Iris pigment epithelial cell (primary cell): ENCODE measurements at places on chromosomes 11 and 22.

DNA sequence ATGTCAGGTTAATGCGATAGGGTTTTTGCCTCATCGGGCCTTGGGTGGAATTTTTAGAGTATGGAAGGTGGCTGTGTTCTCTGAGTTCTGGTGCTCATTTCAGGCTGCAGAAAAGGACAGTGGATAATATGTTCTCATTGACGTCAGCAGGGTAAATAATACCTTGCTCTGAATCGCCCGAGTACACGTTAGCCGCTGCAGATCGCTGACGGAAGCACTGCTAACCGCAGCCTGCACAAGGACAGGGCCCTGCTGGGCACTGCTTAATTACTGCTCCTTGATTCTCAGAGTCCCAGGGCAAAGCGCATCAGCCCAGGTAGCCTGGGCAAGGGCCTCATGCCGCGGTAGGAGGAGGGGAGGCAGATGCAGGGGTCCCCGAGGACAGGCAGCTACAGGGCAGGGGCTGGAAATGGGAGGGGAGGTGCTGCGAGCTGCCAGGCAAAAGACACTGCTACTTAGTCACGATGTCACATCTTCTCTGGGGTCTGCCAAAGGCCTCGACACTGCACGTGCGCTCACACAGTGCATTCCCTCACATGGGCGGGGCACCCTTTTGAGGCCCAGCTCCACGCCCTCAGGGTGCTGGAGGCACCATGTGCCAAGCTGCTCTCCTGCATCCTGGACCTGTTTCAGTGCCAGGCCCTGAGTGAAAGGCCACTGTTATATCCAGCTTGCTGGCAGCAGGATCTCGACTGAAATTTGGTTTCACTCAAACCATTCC lies 35.2 kb downstream of the PPP2R1B start:
- DNase-seq: peak; percentile 91

GRCh38 chr11:105524286-105524685 lies 85.6 kb upstream of the GRIA4 start:
- DNase-seq: no peak

- DNase-seq: peak; percentile 54
Observed at GRCh38 chr22:17213976-17214375, 5.3 kb downstream of the ADA2 start.

GRCh38 chr11:66318600-66318970 lies 1.7 kb upstream of the CD248 start:
- DNase-seq: peak; percentile 63

- DNase-seq: no peak
Observed at GRCh38 chr11:75342231-75342918, 9.1 kb downstream of the ARRB1 start.

DNA sequence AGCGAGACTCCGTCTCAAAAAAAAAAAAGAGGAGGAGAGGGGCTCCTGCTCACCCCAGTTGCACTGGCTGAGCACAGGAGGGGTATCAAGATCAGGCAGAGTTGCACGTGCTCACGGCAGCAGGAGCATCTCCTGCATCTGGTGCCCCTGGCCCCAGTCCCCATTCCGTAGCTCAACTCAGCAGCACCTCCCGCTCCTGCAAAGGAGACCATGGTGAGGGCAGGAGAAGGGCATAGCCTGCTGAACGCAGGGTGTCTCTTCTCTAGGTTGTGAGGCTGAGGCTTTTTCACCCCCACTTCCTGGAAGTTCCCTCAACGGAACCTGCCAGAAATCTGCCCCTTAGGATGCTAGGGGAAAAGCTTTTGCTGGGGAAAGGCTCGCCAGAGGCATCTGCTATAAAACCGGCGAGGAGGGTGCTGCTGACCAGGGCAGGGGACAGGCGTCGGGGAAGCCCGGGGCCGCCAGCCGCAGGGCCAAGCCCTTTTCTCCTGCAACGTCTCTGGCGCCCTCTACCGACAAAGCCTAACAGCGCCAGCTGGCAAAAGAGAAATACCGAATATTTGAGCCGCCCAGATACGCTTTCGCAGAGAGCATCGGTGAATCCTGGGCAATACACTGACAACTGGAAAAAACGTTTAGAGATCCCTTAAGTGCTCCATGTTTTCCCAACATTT lies 1.0 kb upstream of the PPP6R2 start:
- DNase-seq: peak; percentile 77

- DNase-seq: no peak
Observed at GRCh38 chr11:68999093-68999747, 13.8 kb downstream of the MRGPRF start.

GRCh38 chr11:3014057-3014938 lies 22.2 kb upstream of the NAP1L4 start:
- DNase-seq: peak; percentile 17

GRCh38 chr22:45769569-45770210 lies 98.1 kb downstream of the ATXN10 start:
- no peak for DNase-seq

DNA sequence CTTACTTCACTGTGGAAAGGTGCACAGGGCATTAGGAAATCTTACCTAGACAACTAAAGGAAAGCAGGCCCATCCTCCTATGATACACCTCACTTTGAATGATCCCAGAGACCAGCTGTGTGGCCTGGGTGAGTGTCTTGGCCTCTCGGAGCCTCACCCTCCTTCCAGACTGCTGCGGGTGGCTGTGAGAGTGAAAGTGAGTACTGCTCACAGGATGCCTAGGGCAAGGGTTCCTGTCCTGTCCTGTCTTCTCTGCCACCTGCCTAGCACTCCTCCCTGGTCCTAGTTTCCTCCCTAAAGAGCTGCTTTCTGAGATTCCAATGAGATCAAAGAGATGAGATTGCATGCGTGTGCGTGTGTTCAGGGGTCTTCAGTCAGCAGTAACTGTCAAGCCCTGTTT lies 19.5 kb upstream of the ADORA2A start:
- DNase-seq: no peak

DNA sequence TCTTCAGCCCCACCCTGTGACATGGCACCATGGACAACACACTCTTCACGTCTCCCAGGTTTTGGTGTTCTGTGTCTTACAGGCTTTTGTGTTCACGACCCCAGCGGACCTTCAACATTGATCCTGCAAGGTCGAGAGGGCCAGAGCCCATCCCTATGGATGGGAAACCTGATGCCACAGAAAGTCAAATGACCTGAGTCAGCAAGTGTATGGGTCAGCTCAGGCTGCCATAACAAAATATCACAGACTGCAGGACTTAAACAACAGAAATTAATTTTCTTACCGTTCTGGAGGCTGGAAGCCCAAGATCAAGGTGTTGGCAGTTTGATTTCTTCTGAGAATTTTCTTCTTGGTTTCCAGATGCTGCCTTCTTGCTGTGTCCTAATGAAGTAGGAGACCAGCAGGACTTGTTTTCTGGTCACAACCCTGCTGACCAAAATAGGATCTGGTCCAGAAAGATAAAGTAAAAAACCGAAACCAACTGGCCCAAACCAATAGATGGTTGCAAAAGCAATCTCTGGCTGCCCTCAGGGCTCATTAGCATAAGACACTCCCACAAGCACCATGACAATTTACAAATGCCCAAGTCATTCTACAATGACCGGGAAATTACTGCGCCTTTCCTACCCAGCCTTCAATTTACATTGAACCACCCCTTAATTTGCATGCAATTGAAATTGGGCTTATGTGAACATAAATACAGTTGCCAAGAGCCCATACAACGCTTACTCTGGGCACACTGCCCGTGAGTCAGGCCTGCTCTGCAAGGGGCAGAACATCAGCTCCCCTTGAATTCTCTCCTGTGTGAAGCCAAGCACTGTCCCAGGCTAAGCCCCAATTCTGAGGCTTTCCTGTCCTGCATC lies 113.9 kb downstream of the RPS6KA4 start:
- DNase-seq: no peak

GRCh38 chr11:128695539-128696221 lies 1.8 kb downstream of the FLI1 start:
- peak; percentile 69 for DNase-seq

- DNase-seq: no peak
Observed at GRCh38 chr11:78213526-78214330, 25.0 kb downstream of the USP35 start.

- no peak for DNase-seq
Observed at GRCh38 chr11:71208011-71208774, 44.2 kb downstream of the SHANK2 start.

- no peak for DNase-seq
Observed at GRCh38 chr11:45698777-45699497, 33.5 kb upstream of the CHST1 start.

GRCh38 chr11:27116684-27117083 lies 76.1 kb downstream of the BBOX1 start:
- peak; percentile 73 for DNase-seq

GRCh38 chr22:44482776-44483175 lies 15.3 kb downstream of the RTL6 start:
- DNase-seq: peak; percentile 50

- DNase-seq: peak; percentile 9
Observed at GRCh38 chr11:78476066-78476465, 58.4 kb upstream of the GAB2 start.

GRCh38 chr22:45097061-45097460 lies 66.7 kb upstream of the NUP50 start:
- no peak for DNase-seq

GRCh38 chr22:19905347-19906276 lies 36.0 kb upstream of the COMT start:
- DNase-seq: no peak

- no peak for DNase-seq
Observed at GRCh38 chr22:45224331-45224730, 16.4 kb downstream of the KIAA0930 start.

- DNase-seq: peak; percentile 67
Observed at GRCh38 chr11:11978792-11979487, 29.5 kb downstream of the DKK3 start.

DNA sequence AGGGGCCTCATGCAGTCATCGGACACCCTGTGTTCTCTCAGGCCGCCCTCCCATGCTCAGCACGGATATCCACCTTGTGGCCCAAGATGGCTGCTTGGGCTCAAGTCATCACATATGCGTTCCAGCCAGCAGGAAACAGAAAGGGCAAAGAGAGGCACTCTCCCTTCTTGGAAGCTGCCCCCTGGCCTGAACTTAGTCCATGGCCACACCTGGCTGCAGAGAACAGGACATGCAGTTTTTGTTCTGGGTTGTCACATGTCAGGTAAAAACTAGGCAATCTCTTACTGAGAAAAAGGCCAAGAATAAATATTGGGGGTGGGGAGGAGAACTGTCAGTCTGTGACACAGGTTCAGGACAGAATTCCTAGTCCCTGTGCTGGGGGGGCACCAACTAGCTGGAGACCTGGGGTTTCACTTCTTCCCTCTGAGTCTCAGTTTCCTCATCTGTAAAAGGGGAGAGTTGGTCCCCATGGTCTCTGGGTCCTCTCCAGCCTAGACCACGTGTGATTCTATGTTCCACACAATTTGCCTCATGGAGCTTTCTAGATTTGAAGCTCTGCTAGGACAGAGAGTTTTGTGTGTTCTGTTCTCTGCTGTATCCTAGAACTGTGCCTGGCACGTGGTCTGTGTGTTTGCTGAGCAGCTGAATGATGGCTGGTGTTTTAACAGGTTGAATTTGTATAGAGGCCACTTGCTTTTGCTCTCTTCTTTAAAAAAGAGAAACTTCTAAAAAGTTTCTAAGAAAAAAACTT lies 107.2 kb upstream of the ANO1 start:
- no peak for DNase-seq

DNA sequence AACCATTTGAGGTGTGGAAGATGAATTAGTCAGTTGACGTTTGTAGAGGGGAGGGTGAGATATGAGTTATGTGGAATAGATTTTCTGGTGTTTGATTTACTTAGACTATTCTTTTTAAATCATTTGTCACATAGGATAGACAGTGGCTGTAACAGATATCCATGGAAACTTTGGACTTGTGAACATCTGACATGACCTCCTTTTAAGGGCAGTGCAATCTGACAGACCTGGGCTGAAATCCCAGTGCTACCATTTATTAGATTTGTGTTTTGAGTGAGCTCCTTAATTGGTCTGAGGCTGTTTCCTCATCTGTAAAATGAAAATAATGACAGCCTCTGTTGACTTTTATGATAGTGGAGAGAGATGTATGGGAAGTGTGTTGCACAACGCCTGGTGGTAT lies 159.9 kb downstream of the TEAD1 start:
- DNase-seq: no peak

DNA sequence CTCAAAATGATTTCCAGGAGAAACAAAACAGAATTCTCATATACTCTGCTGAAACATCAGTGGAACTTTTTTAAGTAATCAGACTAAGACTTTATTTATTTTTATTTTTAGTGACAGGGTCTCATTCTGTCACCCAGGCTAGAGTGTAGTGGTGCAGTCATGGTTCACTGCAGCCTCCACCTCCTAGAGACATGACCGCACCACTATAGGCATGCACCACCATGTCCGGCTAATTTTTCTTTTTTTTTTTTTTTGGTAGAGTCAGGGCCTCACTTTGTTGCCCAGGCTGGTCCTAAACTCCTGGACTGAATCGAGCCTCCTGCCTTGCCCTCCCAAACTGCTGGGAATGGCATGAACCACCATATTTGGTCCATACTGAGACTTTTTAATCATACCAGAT lies 42.9 kb downstream of the PRDM10 start:
- no peak for DNase-seq

GRCh38 chr11:91946397-91946951 lies 278.1 kb upstream of the FAT3 start:
- no peak for DNase-seq

DNA sequence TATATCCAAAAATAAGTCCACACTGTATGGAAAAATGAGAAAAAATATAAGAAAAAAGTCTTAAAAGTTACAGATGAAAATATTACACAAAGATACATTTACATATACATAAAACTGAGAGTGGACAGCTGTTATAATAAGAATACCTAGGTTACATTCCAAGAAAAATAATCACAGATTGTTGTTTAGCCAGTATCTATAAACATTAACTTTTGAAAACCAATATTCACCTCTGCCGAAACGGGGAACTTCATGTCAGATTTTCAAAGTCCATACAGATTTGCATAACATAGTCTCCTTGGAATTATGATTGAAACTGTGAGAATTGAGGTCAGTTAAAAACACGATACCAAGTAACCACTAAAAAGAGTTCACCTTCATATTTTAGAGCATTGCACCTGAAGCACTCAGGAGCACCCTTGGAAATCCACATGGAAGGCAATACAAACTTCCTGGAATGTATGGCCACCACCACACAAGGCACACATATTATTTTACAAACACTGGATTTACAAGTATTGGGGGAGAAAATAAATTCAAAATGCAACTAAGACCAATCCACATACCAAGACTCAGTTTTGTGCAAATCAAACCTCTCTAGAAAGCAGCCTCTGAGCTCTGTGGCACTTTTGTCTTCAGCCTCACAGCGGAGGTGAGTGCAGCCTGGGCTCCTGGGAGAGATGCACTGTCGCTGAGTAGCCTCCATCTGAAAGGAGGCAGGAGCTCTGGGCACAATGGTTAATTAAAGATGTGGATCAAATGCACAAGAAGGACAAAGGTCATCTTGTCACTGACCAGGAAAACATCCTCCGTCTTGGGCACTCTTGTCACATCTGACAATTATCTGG lies 34.4 kb downstream of the ZNF195 start:
- DNase-seq: no peak

DNA sequence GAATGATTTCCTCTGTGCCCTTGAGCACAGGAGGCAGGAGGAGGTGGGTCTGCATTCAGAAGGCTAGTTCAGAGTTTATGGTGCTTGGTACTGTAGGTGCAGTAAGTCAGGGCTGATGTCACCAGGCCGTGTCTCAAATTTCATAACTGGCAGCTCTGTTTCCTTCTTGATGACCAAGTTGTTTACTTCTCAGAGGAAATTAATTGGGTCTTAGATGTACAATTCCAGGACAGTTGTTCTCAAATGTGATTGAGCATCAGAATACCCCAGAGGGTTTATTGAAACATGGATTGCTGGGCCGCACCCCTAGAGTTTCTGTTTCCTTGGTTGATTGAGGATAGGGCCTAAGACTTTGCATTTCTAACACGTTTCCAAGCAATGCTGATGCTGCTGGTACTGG lies 6.2 kb downstream of the AMOTL1 start:
- peak; percentile 89 for DNase-seq
